ENCODE measurements at places on chromosomes 7 and 10.

DNA sequence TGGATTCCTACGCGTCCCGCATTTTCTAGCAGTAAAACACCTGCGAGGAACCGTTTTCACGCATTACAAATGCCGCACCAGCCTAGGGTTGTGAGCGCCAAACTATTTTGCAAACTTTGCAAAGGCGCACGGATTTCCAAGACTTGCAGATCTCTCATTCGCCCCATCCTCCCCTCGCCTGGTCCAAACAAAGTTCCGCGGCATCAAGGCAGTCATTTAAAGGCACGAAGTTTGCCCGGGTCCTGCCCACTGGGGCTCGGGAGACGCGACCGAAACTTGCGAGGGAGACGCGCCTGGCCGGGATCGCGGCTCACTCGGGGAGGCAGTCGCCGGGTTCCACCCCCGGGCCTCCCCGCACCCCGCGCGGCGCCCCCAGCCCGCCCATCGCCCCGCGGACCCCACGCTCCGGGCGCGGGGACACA, 613 bp downstream of the USP6NL start:
- peak; percentile 17 for DNase-seq

DNA sequence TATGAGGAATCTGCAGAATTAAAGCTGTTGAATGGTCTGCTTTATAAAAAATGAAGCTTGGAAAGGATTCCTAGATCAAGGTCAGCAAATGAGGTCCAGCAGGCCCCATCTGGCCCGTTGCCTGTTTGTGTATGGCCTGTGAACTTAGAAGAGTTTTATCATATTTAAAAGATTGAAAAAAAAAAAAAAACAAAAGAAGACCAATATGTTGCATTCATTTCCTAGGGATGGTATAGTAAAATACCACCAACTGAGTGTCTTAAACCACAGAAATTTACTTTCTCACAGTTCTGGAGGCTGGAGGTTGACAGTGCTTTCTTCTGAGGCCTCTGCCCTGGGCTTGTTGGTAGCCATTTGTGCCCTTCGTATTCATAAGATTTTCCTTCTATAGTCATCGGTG, 109.2 kb downstream of the PPP1R3A start:
- no peak for DNase-seq

DNA sequence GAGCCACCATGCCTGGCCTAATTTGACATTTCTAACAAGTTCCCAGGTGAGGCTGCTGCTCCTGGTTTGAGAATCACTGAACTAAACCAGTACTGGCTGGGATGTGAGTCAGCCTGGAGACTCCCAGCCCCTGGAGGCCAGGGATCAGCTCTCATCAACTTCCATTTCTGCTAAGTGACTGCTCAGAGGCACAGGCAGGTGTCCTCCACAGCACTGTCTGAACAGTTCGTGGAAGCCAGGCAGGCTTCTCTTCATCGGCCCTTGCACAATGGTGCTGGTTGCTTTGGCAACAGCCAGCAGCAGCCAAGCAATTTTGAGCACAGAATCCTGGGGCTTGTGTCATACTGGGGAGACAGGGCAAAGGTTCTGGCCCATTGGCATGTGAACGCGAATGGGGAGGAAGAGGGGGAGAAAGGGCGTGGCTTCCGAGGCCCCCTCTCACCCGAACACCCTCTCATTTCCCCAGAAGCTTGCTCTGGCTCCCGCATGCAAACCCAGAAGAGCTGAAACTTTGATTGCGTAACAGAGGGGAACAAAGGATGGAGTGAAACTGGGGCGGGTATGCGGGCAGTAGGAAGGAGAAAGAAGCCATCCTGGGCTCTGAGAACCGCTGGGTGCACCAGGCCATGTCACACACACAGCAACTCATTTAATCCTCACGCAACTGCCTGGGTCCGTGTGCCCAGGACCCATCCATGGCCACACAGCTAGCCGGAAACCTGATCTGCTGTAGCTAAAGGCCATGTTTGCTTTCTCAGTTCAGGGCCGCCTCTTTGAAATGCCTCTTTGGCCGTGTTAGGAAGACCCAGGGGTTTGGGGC, 9.0 kb upstream of the POR start:
- no peak for DNase-seq

DNA sequence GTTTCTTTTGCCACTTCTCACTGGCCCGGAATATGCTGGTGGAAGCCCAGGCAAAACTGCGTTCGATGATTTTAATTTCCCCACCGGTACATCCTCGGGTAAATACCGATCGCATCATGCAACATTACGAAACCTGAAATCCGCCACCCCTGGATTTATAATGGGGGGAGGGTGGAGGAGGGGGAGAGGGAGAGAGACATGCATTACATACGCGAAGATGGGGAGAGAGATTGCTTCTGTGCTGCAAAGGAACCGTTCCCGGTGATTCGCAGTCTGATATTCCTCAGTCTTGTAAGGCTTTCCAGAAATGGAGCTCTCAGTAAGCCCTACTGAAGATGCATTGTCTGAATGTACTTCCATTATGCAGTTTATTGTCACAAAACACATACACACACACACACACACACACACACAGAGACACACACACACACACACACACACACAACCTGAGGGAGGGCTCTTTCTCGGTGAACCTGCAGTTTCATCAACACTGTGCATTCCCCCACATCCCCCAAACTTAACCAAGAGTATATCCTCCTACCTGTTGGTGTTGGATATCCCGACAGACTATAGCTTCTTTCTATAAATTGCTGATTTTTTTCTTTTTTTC, 741 bp downstream of the GPR85 start:
- no peak for DNase-seq
